Fibroblast of upper back skin (primary cell): ENCODE measurements at places on chromosomes 4 and X.

GRCh38 chr4:3391422-3391821, 50.3 kb upstream of the HGFAC start:
- no peak for DNase-seq

GRCh38 chr4:84651499-84651898, 68.6 kb downstream of the CDS1 start:
- DNase-seq: no peak

DNA sequence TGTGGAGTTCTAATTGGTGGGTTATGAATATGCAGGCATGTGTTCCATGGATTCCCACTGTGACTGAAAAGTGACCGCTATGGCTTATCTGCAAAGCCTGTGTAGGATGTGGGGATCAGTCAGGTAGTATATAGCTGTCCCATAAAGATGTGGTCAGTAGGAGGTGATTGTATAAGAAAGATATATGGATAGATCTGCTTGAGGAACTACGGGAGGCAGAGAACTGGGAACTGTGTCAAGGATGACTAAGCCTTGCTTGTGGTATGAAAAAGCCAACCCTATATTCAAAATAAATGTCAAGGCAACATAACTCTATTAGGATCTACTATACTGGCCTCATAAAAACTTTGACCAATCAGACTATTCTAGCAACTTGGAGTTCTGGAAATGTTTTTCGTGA, 185.2 kb downstream of the KLHL4 start:
- no peak for DNase-seq

- DNase-seq: no peak
Observed at GRCh38 chr4:15725608-15726007, 22.7 kb downstream of the BST1 start.

DNA sequence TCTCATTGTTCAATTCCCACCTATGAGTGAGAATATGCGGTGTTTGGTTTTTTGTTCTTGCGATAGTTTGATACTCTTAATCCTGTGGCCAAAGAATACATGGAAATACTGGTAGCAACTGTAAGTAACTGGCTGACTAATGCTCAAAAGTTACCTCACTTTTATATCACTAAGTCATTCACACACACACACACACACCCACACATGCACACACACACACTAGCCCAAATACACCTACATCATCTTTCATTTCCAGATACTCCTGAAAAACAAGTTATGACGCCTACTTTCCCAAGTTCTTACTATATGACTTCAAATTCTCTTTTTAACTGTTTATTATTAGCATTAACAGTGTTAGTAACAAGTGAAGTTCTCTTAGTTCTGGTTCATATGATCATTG, 101.3 kb downstream of the DCHS2 start:
- no peak for DNase-seq

GRCh38 chr4:186727169-186727976, 3.7 kb upstream of the FAT1 start:
- no peak for DNase-seq

- no peak for DNase-seq
Observed at GRCh38 chr4:26135331-26135730, 185.5 kb upstream of the RBPJ start.

DNA sequence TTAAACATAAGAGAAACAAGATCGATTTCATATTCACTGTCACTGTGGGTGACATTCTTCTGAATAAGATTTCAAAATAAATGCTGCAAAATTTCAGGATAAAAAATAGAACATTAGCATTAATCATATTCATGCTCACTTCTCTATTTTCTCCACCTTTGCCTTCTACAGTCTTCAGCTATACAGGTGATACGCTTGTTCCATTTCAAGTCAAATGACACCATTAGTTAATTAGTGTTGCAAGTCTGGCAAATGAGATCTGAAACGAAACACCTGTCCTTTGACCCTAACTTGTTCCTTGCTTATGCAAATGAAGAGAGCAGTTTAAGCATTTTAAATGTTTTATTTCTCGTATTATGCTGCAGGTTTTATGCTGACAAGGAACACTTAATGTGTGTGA, 667.5 kb upstream of the MAGEB2 start:
- DNase-seq: no peak

DNA sequence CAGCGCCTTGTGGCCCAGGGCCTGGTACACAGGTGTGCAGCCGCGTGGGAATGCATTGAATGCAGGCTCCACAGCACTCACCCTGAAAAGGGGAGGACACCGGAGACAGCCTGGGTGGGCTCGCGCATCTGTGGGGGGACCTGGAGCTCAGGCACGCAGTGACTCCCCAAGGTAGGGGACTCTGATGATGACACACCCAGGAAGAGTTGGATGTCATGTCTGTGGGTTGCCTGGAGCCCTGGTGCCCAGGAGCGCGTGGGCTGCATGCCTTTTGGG, 32.7 kb upstream of the HTRA3 start:
- DNase-seq: no peak

DNA sequence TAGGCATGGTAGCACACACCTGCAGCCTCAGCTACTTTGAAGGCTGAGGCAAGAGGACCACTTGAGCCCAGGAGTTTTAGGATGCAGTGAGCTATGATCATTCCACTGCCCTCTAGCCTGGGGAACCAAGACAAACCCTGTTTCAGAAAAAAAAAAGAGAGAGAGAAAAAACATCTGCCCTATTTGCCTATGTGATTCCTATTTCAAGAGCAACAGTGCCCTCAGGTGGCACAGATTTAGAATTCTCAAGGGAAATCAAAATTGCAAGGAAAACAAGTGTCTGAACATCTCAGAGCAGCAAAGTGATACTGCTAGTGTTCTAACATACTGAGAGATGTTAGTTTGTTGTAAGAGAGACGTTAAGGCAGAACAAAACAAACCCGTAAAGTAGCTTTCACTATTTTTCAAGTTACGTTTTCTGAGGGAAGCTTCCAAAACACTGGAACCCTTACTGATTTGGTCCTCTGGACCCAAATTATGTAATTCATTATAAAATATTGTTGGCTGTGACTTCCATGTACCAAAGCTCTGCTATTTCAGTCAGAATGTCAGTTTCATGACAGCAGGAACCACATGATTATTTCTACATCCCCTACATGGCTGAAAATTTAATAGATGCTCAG, 7.9 kb downstream of the BDH2 start:
- DNase-seq: peak; percentile 69

DNA sequence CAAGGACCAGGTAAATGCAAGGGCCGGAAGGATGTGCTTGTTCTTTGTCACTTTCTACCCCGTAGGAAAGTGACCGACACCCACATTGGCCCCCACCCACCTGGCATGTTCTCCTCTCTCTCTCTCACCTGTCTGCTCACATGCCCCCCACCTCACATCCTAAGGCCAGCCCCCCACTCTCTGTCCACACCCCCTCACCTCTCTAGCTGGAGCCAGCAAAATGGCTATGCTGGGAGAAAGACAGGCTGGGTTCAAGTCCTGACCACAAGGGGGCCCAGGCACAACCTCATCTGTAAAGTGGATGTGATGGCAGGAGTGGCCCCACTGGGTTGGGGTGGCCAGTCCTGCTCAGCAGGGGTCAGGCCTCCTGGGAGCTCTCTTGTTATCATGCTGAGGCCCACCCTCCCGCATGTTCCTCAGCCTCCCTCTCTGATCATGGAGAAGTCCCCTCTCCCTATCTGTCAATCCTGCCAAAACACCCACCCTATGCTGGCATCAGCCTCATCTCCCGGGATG, 1.7 kb upstream of the PPP2R2C start:
- DNase-seq: no peak

GRCh38 chr4:60366661-60367060, 833.5 kb upstream of the ADGRL3 start:
- DNase-seq: no peak

GRCh38 chrX:93637591-93637990, 35.8 kb downstream of the NAP1L3 start:
- no peak for DNase-seq

GRCh38 chrX:155966876-155967275, 30.6 kb upstream of the IL9R start:
- no peak for DNase-seq

DNA sequence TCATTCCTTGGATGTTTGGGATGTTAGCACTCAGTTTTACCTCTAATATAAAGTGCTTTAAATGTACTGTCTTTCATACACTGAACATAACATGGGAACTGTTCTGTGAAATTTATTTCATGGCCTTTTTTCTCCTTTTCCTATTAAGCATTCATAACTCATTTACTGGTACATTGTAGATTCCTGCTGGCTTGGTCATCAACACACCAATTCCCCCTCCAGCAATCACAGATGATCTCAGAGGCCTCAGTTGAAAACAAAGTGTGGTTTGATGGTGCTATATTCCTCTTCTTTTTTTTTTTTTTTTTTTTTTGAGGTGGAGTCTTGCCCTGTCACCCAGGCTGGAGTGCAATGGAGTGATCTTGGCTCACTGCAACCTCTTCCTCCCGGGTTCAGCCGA, 61.9 kb upstream of the FAM47B start:
- peak; percentile 85 for DNase-seq
